Nephron progenitor cell (in vitro differentiated cells): ENCODE measurements at places on chromosomes 1 and 21.

- no peak for DNase-seq
These were observed 33.4 kb downstream of the OBSCN start for GRCh38 chr1:228241259-228241658.

- DNase-seq = no peak
These were observed 265.5 kb downstream of the GRIK1 start for GRCh38 chr21:29674343-29674742.

GRCh38 chr1:55571767-55572166 lies 356.6 kb upstream of the USP24 start:
- DNase-seq = no peak

GRCh38 chr21:14479241-14479786 lies 66.8 kb downstream of the SAMSN1 start:
- DNase-seq = no peak

- DNase-seq = no peak
These were observed 192.2 kb downstream of the PLPP3 start for GRCh38 chr1:56387071-56387740.

- DNase-seq = no peak
These were observed 59.3 kb downstream of the GPR88 start for GRCh38 chr1:100597061-100597741.

DNA sequence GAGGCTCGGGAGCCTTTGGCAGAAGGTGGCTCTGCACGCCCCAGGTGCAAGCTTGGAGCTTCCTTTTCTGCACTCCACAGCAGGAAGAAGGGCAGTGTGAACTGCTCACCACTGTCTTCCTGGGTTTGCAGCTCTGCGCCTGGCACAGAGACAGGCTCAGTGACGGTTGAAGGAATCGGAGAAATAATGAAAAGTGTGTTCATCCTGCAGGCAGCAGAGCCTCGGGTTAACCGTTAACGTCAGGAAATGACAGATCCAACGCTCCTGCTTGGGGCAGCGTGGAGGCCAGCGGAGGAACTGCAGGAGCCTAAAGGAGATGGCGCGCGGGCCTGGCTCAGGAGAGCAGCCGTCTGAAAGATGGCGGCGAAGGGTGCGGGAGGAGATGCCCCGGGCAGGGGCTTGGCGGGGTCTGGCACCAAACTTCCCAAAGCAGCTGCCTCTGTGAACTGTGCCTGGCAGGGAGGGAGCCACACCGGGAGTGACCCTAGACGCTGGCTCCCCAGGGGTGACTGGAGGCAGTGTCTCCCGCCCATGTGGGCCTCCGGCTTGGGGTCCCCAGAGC lies 10.9 kb upstream of the SAMD11 start:
- DNase-seq = no peak

DNA sequence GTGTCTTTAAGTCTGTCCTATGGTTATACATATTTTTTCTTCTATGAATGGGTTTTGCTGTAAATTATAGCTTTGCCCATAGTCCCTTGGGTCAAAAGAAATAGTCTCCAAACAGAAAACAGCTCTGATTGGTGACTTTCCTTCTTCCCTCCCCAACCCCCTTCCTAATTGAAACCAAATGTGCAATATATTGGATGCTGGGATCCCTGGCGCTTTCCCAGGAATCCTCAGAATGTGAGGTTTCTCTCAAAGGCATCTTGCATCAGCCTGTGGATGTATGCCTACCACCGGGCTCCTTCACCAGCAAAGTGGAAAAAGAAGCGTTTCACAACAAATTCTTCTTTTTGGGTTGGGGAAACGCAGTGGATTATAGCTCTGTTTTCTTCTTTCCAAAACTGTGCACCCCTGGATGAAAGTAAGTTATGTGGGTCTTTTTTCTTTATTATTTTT lies at the start of gene DDR2:
DDR2 (plus strand) TSS at position 248 of the 450 bp plus-strand sequence. CDS start 86,600 bp downstream, outside the sequence.
- DNase-seq = no peak

- no peak for DNase-seq
These were observed 9.1 kb downstream of the NHLH1 start for GRCh38 chr1:160375788-160376524.

DNA sequence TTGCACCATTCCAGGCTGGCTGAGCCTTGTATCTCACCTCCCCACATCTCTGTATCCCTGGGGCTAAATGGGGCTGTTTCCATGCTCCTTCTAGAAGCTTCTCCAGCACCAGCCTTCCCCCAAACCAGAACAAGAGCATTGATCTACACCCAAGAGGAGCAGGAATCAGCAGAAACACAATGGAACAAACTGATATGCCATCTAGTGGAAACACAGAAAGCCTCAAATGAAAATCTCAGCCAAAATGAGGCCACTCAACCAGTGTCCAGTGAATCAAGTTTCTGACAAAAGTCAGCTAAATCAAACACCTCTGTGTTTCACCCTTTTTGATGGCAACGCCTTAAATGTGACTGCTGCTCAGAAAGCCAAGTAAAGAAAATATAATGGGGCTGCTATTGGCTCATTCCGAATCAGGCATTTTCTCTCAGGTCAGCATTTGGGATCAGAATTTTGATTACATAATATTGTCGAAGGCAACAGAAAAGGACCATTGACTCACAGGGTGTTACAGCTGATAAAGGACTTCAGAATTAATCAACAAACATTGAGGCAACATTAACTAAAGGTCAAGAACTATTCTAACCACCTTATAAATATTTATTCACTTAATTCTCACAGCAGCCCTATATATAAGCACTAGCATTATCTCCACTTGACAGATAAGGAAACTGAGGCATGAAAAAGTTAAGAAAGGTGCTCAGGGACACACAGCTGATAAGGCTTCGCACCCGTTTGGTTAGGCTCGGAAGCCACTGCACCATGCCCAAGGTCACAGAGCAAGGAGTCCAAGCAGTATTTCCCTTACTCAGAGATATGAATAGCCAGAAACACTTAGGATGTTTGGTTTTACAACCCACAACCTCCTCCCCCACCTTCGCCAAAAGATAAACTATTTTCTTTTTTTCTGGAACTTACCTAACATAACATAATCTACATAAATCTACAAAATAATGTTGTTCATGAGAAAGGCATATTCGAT lies 85.8 kb upstream of the KCNJ15 start:
- DNase-seq = no peak

DNA sequence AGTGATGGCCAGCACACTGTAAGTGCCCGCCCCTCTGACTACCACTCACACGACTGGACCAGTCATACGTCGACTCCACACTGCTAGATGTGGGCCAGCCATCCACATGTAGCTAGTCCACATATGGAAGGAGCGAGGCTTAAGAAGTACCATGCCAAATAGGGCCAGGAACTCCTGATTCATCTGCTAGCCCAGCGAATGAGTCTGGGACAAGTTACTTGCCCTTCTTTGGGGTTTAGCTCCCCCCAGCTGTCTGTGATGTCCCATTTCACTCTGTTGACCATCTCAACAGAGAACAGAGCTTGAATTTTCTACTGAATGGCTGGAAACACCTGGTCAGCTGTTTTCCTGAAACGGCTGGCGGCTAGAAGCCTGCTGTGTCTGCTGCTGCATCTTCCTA lies 5.8 kb downstream of the CSRP1 start:
- no peak for DNase-seq

GRCh38 chr21:31348188-31348587 lies 4.1 kb upstream of the TIAM1 start:
- no peak for DNase-seq

GRCh38 chr1:157111396-157112165 lies 12.0 kb upstream of the ETV3L start:
- no peak for DNase-seq

DNA sequence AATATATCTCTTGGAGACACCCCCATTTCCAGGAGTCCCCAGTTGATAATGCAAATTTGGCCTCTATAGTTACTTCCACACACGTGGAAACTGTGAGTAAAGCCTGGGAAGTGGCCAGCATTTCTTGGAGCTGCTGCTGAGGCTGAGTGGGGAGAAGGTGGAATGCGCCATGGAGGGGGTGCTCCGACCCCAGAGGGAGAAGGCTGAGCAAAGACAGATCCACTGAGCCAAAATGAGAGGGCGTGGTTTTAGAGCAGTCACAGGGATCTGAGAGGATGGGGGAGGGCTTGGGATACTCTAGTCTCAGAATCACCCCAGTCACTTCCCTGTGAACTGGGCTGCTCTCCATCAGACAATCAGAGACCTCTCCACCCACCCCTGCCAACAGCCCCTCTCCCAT lies 38.7 kb downstream of the TRIM62 start:
- no peak for DNase-seq

GRCh38 chr1:179228783-179229213 lies 679 bp downstream of the ABL2 start:
- peak; percentile 69 for DNase-seq

DNA sequence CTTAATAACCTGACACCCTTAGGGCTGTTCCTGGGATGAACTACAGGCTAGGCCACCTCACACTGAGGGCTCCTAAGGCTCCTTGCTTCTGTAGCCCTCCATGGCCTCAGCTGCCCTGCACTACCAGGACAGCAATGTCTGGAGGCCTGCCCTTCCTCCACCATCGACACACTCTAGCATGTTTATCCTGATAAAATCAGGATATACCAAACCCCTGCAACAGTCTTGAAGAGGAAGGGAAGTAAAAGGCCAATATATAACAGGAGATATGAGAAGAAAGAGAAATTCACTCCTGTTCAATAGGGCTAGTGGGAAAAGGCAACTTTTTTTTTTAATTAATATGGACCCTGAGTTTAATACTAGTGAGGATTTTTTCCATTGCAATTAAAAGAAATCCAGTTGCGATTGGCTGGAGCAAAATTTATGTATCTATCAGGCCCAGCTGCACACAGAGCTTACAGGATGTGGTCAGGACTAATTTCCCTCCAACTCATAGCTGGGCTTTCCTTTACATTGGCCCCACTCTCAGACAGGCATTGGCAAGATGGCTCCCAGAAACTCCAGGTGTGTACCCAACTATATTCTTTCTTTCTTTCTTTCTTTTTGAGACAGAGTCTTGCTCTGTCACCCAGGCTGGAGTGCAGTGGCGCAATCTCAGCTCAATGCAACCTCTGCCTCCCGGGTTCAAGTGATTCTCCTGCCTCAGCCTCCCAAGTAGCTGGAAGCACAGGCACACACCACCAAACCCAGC lies 13.5 kb upstream of the ATP2B4 start:
- DNase-seq = no peak

- peak; percentile 97 for DNase-seq
These were observed 160.8 kb downstream of the ZSCAN20 start for GRCh38 chr1:33633019-33633801.

- DNase-seq = no peak
These were observed 120.2 kb downstream of the NR5A2 start for GRCh38 chr1:200147742-200148141.

DNA sequence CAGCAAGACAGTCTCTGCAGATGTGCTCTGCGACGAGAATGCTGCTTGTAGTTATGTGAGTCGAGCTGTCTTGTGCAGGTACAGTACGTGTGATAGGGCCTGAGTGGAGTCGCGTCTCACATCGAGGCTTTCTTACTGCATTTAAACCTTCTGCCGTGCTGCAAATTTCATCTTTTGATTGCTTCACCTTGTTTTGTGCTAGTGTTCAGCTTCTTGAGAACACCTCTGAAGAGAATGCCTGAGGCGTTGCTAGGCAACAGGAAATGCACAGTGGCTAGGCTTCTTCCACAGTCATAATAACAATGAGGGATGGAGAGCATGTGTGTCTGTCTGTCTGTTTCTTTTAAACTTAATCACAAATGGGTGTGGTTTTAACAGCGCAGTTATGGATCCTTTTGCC lies 52.9 kb downstream of the MRPS6 start:
- DNase-seq = no peak

DNA sequence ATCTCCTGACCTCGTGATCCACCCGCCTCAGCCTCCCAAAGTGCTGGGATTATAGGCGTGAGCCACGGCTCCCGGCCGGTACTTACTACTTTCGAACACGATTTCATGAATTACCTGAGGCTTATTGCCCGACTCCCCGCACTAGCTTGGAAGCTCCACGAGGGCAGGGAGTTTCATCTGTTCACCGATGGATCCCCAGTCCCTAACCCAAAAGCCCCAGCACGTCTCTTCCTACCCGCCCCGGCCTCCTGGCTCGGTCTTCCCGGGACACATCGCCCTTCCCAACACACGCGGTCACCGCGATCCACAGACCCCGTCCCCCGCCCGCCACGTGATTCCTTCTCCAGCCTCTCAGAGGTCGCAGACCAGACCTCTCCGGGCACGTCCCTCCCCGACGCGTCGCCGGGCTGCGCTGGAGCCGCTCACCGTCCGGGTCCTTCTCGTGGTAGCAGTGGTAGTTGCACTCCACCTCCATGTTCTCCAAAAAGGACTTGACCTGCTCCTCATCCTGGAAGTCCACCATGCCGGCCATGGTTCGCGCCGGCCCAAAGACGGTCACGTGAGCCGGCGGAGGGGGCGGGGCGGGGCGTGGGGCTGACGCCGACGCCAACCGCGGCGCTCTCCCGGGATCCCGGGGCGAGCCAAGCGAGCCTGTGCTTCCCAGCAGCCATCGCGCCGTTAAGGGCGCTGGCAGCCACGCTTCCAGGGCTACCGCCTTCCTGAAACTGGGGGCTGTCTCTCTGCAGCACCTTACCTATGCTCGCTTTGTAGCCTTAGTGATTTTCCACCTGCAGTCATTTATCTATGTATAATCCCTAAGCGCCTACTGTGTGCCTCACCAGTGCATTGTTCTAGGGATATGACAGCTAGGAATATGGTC lies at the start of gene COA7:
COA7 (minus strand) TSS at position 553 of the 880 bp plus-strand sequence; CDS start at position 532, 21 bp downstream.
- peak; percentile 79 for DNase-seq

- no peak for DNase-seq
These were observed 791.0 kb upstream of the ADGRL4 start for GRCh38 chr1:79797487-79797886.

DNA sequence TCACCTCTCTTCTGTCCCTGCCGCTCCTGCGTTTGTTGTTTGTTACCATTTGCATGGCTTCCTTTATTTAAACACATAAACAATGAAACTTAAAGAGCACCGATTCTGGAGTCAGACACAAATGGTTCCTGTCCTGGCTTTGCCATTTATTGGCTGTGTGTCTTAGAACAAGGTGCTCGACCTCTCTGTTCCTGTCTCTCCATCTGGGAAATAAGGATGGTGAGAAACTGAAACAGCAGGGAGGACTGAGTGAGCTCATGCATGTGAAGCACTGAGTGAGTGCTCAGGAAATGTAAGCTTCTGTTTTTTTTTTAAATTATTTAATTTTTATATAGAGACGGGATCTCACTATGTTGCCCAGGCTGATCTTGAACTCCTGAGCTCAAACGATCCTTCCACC lies 148.2 kb upstream of the WNT4 start:
- no peak for DNase-seq

GRCh38 chr1:39168301-39169080 lies 36.0 kb upstream of the MACF1 start:
- DNase-seq = no peak

DNA sequence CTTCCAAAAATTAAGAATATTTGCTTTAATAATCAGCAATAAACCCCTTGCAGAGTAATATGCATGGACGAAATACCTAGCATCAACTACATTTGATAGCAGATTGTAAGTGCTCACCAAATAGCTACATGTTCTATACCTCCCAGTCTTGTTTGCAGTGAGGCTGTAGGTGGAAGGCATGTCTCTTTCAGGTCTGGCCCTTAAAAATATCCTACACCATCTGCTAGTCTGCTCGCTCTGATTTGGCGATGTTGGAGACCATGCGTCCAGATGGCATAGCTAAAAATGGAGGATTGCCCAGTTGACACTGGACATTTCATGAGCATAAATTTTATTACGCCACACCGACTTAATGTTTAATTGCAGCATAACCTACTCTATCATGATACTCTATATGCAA lies 47.1 kb downstream of the SSX2IP start:
- no peak for DNase-seq
